Stimulated activated naive CD4-positive, alpha-beta T cell treated with Interleukin-2 at 50 U/mL for 16 hours (primary cell): ENCODE measurements at places on chromosomes 5 and 9.

DNA sequence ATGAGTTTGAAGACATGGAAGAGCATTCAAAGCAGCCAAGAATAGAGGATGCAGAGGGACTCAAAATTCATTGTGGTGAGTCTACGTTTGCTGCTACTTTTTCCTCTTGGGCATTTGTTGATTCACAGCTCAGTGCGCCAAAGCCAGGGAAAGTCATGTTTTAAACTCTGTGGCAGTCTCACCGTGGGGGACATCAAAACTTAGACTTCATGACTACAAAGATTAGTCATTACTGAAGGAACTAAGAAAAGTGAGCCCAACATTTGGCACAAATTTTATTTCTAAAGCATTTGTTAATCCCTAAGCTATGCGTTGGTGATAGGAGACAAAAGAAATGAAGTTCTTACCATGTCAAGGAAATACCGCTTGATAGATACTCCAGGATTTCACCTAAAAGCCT, 73.7 kb upstream of the MTAP start:
- DNase-seq, result no peak

GRCh38 chr5:125485771-125486170, 739.3 kb upstream of the ZNF608 start:
- no peak for DNase-seq

DNA sequence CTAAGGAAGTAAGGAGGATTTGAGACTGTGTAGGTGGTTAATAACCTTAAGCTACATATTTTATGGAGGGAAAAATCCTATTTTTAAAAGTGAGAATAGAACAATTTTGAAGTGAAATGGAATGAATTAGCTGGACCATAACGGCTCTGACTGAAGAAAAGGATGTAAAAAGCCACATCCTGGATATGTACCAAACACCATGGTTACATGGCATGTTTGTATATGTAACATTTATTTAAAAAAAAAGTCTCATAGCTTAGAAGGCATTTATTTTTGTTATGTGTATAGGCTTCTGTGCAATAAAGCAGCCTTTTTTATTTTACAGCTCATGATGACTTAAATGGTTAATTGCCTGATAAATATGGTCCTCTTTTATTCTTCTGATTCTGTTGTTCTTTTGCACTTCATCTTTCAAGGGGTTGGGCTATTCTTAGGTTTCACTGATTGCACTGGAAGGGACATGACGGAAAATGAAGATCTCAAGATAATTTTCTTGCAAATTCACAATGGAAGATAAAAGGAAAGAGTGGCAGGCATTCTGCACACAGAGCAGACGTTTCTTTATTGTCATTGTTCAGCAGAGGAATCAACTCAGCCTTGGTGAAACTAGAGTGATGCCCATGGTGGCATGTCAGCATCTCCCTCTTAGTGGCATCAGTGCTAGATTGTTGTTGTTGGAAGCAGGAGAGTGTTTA, 63.1 kb downstream of the DOCK8 start:
- no peak for DNase-seq

GRCh38 chr5:111741278-111741677, 15.7 kb downstream of the NREP start:
- DNase-seq, result no peak

DNA sequence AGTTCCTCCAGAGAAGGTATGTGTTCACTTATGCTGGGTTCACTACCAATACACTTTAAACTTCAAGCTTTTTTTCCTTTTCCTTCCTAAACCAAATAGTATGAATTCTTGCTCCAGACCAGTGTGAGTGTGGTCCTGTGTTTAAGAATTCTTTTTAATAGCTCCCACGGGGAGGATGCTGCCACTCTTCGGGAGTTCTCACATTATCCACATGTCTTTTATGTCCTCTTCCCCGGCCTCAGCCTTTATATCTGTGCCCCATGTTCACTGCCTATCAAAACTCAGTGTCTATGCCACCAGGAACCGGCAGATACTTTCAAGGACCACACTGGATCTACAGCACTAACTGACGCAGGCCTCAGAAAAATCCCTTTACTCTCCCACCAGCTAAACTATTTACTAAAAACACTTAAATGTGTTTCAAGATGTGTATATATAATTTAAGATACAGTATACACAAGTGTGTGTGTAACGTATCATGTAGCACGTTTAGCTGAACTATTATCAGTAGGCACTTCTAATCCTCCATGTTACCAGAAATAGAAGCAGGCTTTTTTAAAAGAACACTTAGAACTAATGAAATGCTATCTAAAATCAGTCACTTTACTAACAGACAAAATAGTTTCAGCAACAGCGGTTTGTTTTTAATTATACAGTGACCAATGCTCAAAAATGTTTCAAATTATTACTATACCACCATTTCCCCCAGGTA, 88.0 kb downstream of the PLPP1 start:
- no peak for DNase-seq

- DNase-seq, result no peak
Measured at GRCh38 chr5:150675069-150675468, 14.0 kb downstream of the MYOZ3 start.

DNA sequence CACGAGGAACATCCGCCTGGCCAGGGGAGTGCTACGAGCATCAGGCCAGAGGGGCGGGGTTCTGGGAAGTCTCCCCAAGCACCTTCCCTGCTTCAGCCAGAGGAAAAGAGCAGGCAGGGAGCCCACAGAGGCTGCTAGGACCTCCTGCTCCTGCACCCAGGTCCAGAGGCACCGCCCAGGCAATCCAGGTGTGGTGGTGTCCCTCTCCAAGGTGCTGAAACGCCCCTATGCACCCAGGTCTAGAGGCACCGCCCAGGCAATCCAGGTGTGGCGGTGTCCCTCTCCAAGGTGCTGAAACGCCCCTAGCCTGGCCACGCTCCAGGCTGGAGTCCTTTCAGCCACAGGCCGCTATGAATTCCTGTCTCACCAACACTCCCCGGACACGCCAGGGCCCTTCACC, 10.7 kb upstream of the UBAC1 start:
- no peak for DNase-seq

DNA sequence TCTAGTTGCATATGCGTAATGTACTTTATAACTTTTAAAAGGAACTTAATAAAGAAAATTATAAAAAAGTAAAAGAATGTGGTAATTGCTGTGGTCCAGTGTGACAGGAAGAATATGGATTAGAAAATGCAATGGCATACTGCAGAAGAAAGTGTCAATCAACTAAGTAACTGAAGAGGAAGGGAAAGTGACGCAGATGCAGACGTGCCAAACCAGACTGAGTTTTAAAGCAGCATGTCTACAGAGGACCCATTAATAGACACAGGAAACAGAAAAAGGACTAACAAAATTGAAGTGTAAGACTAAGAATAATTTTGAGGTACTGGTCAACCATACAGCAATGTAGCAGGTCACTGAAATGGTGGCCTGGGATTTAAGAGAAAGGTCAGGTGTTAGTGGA, 73.3 kb downstream of the DPYSL3 start:
- no peak for DNase-seq

DNA sequence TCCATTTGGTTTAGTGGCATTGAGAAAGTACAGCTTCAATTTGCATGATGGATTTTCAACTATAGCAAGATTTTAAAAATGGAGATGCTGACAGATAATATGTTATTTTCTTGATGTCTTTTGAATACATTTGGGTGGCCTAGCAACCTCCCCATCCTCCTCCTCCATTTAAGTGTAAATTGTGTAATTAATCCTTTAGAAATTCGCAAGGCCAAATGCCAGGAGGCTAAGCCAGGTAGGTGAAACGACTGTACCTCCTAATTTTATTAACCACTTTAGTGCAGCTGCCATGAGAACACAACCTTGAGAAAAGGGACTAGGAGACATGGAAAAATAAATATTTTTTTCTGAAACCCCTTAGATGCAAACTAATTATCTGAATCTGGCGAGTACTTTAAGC, 248.8 kb downstream of the MRPS30 start:
- no peak for DNase-seq

DNA sequence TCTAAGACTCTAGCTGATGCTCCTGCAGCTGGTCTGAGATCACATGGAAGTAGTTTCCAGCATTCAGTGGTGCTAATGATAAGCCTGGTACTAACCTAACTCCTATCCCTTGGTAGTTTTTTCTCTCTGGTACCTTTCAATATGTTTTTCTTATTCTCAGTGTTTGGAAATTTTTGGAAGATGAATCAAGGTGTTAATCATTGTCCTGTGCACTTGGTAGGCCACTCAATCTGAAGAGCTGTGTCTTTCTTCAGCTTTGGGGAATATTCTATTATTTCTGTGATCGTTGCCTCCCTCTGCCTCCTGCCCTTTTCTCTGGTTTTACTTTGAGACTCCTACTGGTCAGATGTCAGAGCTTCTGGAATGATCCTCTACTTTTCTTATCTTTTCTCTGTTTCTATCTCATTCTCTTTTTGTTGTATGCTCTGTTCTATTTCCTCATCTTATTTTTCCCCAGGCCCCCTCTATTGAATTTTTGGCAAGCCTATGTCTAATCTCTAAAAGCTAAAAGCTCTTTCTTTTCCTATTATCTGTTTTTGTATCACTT, 136.8 kb downstream of the APBA1 start:
- DNase-seq, result no peak

GRCh38 chr5:180640861-180641565, 8.4 kb downstream of the FLT4 start:
- no peak for DNase-seq

DNA sequence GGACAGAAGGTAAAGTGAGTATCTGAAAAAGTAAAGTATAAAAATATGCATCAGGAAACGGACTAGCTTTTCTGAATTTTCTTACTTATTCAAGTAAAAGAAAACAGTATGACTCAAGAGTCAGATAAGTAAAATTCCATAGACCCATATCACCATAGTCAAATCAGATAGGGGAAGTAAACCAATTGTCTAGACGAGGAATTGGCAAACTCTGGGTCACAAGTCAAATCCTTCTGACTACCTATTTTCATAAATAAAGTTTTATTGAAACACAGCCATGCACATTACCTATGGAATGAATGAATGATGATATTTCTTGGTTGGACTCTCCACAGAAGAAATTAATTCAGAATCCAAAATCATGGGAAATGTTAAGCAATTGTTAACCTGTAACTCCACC, 59.1 kb upstream of the TMC1 start:
- DNase-seq, result no peak

DNA sequence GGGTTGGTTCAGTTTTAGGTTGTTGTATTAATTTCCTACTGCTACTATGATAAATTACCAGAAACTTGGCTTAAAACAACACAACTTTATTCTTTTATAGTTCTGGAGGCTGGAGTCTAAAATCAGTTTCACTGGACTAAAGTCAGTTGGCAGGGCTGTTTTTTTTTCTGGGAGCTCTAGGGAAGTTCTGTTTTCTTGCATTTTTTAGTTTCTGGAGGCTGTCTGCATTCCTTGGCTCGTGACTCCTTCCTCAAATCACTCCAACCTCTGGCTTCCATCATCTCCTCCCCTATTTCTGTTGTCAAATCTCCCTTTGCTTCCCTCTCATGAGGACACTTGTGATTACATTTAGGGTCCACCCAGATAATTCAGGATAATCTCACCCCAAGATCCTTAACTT, 51.3 kb upstream of the SUB1 start:
- no peak for DNase-seq

- DNase-seq, result no peak
Measured at GRCh38 chr5:131528682-131529081, 106.3 kb downstream of the RAPGEF6 start.

DNA sequence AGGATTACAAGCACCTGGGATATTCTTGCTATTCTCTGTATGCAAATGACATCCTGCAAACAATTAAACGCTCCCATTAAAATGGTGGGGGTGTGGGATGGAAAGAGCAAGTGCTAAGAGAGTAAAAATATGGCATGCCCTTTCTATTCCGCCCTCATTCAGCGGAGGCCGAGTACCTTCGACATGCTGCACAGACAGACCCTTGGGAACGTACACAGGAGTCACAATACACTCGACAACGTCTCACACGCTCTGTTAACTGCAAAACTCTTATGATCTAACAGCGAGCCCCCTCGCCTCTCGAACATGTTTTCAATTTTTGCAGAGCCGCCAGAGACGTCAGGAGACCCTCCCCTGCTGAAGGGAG, 322.2 kb downstream of the CEMIP2 start:
- DNase-seq, result no peak

DNA sequence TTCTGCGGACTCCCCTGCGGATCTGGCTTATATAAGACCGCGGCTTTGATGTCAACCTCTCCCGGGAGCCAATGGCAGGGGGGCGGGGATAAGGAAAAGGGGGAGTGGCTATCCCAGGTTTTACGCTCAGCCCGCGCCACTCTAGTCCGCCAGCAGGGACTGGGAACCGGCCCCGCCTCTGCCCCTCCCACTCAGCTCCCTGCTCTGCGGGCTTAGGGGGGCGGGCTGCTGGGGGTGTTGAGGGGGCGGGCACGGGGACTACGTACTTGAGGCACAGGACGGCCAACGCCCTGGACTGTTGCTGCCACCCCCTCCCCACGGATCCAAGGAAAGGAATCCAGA, at the start of gene HAND1:
Gene HAND1, minus strand, starts transcription at position 4 of the 342 bp plus-strand sequence. CDS start 219 bp downstream, outside the sequence.
- DNase-seq, result no peak

GRCh38 chr5:13830536-13830935, 114.0 kb downstream of the DNAH5 start:
- no peak for DNase-seq

GRCh38 chr5:138985683-138986082, 110.5 kb upstream of the LRRTM2 start:
- no peak for DNase-seq
